ENCODE measurements at places on chromosomes 13 and 19.

- no peak for DNase-seq
Observed at GRCh38 chr19:14021474-14021873, 6.5 kb upstream of the RLN3 start.

GRCh38 chr13:52961987-52962386 is 66.6 kb upstream of the OLFM4 start:
- no peak for DNase-seq

DNA sequence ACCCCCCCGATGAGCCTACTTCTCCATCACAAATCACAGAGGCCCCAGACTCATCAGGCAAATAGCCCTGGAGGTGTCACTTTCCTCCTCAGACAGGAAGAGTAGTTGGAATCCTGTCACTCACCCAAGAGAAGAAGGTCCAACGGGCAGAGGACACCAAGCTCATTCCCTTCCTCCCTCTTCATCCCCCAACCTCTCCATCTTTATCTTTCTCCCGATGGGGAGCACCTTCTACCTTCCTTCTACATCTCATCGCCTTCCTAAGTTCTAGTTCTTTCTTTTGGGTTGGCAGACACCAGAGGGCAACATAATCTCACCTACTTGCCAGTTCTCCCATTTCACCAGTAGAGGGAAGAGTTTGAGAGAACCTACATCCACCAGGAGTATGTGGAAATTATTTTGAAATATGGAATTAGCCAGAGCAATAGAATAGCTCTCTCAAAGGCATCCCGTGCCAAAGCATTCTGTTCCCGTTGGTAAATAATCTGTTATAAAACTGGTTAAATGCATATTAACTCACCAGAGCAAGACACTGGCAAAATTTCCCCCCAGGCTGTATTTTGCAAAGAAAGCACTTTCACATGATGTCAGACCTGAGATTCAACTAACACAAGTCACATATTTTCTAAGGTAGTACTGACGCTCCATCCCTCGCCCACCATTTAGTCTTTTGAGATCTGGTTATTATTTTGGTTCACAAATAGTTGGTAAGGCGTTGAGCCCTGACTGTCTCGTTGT is 55.0 kb downstream of the ZIC5 start:
- peak; percentile 73 for DNase-seq

GRCh38 chr13:33633701-33634545 is 184.0 kb upstream of the RFC3 start:
- no peak for DNase-seq

DNA sequence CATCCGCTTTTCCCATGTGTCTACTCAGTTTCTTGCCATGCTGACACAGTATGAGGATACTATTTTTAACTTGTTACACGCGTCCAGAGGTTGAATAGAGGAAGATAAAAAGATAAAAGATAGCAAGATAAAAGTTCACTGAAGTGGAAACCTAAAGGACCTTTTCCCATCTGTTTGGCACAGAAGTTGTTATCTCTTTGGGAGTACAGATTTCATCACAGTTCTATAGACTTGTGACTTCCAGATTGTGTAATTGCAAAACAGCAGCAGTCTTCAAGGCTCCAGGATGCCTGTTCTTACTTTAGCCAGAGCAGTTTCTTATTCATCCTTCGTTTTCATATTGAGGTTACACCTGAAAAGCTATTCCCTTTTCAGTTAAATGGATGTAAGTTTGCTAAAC is 369.2 kb downstream of the GPC5 start:
- DNase-seq = no peak

- no peak for DNase-seq
Observed at GRCh38 chr19:19550972-19551852, 13.1 kb downstream of the CILP2 start.

- no peak for DNase-seq
Observed at GRCh38 chr13:106284358-106284757, 251.1 kb downstream of the EFNB2 start.

GRCh38 chr13:97005625-97006262 is 11.5 kb upstream of the OXGR1 start:
- DNase-seq = no peak

DNA sequence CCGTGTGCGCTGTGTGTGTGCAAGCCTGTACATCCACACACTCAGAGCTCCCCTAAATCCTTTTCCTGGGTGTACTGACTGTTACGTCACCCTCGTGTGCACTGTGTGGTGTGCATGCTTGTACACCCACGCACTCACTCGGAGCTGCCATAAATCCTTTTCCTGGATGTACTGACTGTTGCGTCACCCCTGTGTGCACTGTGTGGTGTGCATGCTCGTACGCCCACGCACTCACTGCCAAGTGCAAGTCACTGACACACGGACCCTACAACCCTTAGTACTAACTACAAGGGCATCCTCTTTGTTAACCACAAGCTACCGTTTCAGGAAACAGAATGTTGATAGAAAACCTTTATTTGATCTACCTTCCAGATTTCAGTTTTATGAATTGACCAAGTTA is 983.4 kb downstream of the EFNB2 start:
- DNase-seq = no peak

GRCh38 chr13:49616676-49617065 is 11.6 kb upstream of the ARL11 start:
- no peak for DNase-seq

- DNase-seq = no peak
Observed at GRCh38 chr19:5249526-5249925, 91.1 kb downstream of the PTPRS start.

DNA sequence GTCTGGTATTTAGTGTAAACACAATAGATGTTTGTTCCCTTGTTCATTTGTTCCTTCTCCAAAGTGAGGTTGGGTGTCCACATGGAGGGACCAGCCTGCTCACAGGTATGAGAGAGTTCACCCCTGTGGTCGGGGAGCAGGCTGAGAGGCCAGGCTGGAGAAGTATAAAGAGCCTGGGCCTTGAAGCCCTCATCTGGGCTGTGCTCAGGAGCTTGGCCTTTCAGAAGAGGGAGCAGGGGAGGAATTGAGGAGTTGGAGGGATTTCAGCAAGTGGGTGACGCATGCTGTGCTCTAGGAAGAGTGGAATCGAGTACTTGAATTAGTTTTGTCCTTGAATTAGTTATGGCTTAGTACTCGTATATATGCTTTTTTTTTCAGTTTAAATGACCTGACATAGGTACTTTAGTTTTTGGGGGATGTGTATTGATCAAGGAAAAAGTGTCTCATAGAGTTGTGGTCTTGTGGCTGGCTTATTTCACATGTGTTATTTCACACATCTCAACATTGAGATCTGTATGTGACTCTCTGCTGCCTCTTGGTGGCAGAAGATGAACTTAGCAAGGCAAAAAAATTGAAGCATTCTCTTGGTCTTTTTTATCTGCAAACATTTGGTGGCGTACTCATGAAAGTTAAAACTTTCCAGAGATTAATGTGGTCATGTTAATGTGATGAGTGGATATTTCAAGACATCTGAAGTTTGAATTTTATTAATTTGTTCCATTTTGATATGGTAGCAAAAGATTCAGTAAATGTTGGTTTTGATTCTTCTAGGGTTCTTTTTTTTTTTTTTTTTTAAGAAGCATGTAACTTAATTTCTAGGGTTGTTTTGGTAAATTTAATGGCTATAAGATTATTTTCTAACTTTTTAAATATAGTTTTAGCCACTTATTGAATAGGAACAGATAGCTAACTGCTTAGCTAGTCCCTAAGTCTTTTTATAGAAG is 54.3 kb downstream of the SLAIN1 start:
- DNase-seq = peak; percentile 47

DNA sequence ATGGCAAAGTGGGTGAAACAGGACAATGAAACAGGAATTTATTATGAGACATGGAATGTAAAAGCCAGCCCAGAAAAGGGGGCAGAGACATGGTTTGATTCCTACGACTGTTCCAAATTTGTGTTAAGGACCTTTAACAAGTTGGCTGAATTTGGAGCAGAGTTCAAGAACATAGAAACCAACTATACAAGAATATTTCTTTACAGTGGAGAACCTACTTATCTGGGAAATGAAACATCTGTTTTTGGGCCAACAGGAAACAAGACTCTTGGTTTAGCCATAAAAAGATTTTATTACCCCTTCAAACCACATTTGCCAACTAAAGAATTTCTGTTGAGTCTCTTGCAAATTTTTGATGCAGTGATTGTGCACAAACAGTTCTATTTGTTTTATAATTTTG is 8.6 kb downstream of the CLN5 start:
- DNase-seq = no peak

DNA sequence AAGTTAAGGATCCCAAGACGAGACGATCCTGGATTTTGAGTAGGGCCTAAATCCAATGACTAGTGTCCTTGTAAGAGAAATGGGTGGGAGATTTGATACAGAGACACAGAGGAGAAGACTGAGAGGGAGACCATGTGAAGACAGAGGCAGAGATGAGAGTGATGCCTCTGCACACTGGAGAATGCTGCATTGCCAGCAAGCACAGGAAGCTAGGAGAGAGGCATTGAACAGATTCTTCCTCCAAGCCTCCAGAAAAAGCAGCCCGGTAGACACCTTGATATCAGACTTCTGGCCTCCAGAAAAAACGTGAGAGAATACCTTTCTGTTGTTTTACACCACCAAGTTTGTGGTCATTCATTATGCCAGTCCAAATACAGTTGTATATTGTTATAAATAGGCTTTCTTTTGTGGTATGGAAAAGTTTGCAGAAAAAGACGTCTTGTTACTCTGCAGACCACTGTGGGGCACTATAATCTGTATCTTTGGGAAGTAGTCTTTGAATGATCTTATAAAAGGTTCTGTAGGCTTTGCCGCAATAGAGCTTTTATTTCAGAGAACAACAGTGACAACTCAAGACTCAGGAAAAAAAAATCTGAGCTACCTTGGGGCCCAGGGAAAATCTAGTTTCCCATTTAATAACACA is 17.9 kb upstream of the RFC3 start:
- DNase-seq = peak; percentile 40
